Stomach (tissue), 19 donors: ENCODE measurements at places on chromosomes 2 and 18.

GRCh38 chr2:192159736-192160135 is 35.0 kb downstream of the TMEFF2 start:
- DNase-seq, result no peak

GRCh38 chr2:154963511-154963910 is 265.0 kb downstream of the KCNJ3 start:
- DNase-seq, result no peak

GRCh38 chr18:6885006-6885481 is 155.5 kb downstream of the ARHGAP28 start:
- peak; percentile 53 for DNase-seq

GRCh38 chr2:127065299-127065939 is 41.5 kb downstream of the BIN1 start:
- DNase-seq, result no peak

- no peak for DNase-seq
Measured at GRCh38 chr2:151968770-151969470, 129.9 kb downstream of the CACNB4 start.

GRCh38 chr2:119158563-119159347 is at the start of gene C1QL2:
C1QL2 (minus strand) TSS chr2:119158751; CDS start chr2:119158269, 482 bp downstream.
- no peak for DNase-seq

DNA sequence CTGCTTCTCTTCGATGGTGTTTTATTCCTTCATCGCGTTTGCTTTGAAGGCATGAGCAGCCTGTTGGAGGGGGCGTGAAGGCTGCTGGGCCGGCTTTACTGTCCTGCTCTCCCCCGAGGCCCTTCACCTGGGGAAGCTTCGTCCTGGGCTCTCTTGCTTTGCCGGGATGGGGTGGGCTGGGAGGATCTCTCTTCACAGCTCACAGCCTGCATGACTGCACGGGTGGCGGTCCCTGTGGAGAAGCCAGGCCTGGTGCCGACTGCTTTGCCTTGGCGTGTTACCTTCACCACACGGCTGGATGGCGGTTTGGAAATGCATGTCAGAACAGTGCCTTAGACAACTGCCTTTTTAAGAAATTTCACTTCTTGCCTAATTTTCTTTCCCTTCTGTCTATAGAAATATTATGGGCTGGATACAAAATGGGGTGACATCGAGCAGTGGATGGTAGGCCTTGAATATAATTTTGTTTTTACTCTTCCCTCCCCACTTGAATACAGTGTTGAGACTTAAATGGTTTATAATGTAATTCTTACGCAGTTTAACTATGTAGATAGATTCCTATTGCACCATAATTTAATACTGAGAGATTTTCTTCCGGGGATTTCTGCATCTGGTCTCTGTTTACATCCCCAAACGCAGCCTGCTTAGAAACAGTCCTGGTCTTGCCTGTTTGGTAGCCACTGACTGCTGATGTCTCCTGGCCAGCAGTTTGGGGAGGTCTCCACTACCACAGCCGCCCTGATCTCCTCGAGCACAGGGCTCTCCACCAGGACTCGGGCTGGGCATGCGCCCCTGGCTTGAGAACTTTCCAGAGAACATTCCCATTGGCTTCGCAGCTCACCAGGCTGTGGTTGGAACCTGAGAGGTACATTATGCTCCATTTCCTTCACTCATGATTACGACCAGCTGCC is 81.0 kb upstream of the RBM44 start:
- no peak for DNase-seq
